Effector memory CD4-positive, alpha-beta T cell (primary cell): ENCODE measurements at places on chromosomes 7 and 10.

GRCh38 chr7:158724658-158725505, 20.3 kb upstream of the NCAPG2 start:
- no peak for DNase-seq

DNA sequence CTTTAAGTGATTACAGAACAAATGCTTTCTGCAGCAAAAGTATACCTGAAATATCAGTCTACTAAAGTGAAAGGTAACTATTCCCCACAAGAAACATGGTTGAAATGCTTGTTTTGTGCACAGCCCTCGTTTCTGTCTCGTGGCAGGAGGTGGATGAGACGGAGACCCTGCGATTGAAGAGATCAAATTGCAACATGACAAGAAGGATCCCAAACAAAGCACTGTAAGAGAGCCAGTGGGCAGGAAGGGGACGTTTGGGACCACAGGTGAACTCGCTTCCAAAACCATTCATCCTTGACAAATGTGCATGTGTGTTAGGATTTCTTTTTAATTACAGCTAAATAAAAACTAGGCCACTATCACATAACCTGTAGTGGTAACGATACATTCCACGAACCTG, 192.6 kb downstream of the CCSER2 start:
- no peak for DNase-seq

- DNase-seq, result no peak
Measured at GRCh38 chr10:28444031-28444430, 88.9 kb upstream of the WAC start.

GRCh38 chr10:31134311-31134952, 102.8 kb upstream of the ZNF438 start:
- DNase-seq, result no peak

DNA sequence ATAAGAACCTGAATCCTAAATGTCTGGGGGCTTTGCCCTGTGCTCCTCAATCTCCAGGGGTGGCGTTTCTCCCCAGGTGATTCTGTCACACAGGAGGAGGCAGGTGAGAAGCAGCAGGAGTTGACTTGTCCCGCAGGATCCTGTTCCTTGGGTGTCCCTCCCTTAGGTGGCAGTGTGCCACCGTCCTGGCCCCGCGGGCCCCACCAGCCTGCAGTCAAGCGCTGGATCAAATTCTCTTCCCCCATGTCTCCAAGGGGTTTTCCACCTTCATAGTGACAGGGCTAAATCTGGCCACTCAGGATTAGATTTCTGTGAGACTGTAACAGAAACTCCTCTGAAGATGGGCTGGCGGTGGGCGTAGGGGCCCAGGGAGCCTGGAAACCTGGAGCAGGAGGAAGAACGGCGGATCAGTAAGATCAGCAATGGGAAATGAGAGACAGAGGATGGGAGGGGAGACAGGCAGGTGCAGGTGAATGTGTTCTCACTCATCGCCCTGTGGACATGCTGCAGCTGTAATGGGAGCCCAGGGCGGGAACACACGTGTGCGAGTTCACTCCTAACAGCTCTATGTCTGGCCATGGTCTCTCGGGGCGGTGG, 329.2 kb upstream of the COBL start:
- no peak for DNase-seq

GRCh38 chr10:110115784-110116520, 91.5 kb upstream of the MXI1 start:
- no peak for DNase-seq

DNA sequence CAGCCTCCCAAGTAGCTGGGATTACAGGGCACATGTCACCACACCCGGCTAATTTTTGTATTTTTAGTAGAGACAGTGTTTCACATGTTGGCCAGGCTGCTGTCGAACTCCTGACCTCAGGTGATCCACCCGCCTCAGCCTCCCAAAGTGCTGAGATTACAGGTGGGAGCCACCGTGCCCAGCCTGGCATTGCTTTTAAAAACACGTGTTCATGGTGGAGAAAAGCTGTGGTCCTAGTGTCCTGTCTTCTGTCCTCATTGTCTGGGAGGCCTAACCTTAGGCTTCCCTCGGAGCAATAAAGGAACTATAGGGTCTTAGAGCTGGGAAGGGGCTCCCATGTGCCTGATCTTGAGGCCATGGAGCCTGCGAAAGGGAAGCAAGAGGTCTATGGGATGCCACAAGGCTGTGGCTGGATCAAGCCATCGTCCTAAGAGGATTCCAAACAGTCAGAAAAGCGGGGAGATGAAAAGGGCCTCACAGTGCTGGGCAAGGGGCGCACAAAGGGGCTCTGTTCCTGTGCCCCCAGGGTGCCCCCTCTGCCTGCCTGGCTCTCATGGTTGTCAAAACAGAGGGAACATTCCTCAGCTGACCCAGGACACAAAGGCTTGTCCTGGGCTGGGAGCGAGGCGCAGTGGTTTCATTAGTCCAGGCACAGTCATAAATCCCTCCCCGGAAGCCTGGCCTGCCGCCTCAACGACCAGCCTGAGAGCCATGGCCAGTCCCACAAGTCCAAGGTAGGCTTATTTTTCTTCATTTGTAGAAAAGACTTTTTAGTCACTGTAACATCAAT, 106.6 kb upstream of the TNS3 start:
- no peak for DNase-seq

DNA sequence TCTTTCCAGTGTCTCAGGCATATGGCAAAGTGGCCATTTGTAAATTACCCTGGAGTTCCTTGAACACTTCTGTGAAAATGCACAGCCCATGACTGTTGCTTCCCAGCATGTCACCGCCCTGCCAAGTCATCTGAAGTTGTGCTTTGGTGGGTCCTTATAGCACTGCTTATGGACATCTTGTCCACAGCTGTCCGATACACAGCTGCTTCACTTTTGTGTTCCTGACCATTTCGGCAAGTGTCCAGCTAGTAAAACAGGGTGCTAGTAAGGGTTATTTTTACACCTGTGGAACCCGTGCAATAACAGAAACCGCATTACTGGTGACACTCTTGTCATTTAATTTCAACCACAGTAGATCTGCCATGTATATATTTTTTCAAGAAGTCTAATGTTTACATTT, 29.7 kb downstream of the PIP4K2A start:
- DNase-seq, result no peak

DNA sequence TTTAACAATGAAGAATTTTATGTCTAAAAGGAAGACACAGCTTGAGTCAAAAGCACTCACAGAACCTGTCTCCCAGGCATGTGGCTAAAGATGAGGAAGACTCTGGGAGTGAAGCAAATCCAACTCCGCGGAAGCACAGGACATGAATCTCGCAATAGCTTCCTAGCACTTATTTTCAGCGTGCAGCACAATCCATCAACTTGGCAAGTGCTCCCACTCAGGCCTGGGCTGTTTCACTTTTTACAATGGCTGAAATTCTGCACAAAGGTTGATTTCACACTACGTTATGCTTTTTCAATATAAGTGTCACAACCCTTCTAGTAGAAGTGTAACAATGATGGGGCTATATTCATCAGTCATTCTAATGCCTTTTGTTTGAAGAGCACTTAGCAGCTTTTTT, 180.2 kb downstream of the XPNPEP1 start:
- DNase-seq, result no peak
